ENCODE measurements at places on chromosomes 6 and 20.

- DNase-seq, result no peak
Observed at GRCh38 chr6:47698342-47698787, at the start of gene ADGRF4. TSS of gene ADGRF4 (plus strand) at chr6:47698580. CDS start at chr6:47707246, 8,666 bp downstream.

GRCh38 chr6:13920552-13920951, 4.2 kb upstream of the RNF182 start:
- DNase-seq, result no peak

DNA sequence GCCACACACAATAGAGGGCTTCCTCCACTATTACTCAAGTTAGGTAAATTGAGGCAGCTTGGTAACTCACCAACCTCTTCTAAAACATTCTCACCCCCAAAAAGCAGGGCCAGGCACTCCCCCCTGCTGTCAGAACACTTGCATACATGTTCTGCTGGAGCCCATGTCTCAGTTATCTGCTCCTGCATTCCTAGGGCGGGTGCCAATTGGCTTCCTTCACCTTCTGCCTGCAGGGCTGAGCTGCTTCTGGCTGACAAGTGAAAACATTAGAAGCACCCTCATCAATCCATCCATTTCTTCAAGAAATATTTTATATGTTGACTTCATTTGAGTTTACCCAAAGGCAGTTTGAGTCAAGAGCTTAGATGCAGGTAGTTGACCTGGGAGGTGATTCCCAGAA, 4.5 kb upstream of the ENTPD6 start:
- no peak for DNase-seq

- DNase-seq, result no peak
Observed at GRCh38 chr6:143506620-143507019, 4.9 kb downstream of the FUCA2 start.

DNA sequence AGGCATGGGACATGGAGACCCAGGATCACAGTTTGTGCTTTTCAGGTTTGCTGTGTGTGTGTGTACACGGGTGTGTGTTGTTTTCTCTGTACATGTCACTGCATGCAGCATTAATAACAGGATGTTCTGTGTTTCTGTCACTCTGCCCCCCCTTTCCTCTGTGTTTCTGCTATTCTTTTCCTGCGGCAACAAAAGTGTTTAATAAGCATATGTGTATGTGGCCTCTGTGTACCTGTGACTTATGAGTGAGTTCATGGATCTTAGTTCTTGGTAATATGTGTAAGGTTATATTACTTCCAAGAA, 9.8 kb downstream of the SYNGAP1 start:
- no peak for DNase-seq

DNA sequence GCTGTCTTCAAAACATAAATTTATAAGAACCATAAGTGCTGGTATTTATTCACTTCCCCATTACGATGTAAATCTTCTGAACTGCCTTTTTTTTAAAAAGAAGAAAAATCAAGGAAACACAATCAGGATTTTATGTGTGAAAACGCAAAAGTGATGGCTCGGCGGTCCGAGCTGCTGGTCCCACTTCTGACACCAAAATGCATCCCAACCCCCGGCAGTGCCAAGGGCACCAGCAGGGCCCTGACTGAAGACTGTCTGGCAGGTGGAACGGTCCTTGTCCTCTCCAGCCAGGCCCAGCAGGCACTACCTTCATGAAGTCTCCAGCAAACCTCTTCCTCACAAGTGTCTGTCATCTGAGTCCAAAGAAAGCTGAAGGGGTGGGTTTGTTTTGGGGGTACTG, 41.2 kb downstream of the TBC1D7 start:
- no peak for DNase-seq

GRCh38 chr6:137800762-137801161, 66.3 kb upstream of the TNFAIP3 start:
- DNase-seq, result no peak

- no peak for DNase-seq
Observed at GRCh38 chr6:136334465-136334846, 44.8 kb upstream of the BCLAF1 start.
